Head of caudate nucleus (tissue), 42 donors: ENCODE measurements at places on chromosomes 13 and 19.

GRCh38 chr13:52849291-52850071 lies 1.0 kb upstream of the PCDH8 start:
- no peak for DNase-seq

DNA sequence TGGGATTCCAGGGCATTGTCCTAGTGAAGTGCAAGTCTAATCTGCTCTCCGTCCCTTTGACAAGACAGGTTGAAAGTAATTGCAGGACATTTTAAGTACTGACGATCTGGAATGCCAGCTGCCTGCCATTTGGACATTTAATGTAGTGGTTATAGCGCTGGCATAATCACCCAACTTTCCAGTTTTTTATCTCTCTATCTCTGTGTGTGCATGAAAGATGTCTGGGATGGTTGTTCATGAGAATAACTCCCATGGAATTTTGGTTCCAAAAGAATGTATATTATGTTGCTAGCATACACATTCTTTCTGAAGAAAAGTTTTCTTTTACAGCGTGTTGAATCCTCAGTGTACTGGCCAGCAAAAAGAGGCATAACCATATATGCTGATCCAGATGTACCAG lies 53.6 kb downstream of the TDRD12 start:
- DNase-seq, result no peak

DNA sequence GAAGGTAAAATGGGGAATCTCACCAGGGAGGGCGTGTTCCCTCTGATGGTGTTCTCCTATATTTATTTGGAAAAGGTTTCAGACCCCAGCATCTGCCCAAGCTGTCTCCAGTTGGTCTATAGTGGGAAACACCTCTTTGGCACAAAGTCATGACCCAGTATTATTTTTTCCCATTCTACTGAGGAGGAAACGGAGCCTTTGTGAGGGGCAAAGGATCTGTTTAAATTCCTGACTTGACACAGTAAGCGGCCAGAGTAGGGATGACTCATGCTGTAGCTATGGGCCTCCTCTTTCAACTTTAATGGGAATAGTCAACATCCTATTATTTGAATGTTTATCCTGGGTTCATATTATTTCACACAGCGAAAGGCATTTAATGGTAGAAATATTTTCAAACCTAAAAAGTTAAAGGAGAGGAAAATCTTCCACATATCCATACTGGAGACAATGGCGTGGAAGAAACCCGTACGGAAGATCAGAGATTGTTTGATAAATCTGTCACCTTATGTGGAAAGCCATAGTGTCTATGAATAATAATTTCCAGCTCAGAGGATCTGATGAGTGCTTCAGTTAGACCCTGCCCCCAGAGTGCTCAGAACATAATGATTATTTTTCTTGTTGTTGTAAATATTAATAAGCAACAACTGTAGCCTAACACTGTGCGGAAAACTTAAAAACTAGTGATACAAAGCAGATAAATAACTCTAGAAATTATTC lies 126.0 kb downstream of the FOXO1 start:
- DNase-seq, result no peak

- no peak for DNase-seq
Measured at GRCh38 chr19:17716309-17716929, 2.9 kb upstream of the MAP1S start.
